Anterior cingulate cortex (tissue), 58 donors: ENCODE measurements at places on chromosomes 13 and 19.

DNA sequence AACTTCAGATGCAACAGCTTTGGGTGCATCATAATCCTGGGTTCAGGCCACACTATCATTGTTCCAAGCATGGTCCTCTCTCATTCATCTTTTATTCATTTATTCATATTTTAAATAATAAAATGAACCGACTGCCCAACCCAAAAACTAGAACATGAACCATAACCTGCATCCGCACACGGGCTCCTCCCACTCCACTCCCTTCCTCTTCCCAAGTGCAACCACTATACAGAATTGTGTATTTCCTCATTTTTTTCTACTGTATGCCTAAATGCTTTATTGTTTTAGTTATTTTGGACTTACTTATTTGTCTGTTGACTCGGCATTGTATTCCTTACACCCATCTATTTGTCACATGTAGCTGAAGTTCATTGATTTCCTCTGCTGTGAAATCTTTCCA, 30.7 kb upstream of the POMP start:
- no peak for DNase-seq

DNA sequence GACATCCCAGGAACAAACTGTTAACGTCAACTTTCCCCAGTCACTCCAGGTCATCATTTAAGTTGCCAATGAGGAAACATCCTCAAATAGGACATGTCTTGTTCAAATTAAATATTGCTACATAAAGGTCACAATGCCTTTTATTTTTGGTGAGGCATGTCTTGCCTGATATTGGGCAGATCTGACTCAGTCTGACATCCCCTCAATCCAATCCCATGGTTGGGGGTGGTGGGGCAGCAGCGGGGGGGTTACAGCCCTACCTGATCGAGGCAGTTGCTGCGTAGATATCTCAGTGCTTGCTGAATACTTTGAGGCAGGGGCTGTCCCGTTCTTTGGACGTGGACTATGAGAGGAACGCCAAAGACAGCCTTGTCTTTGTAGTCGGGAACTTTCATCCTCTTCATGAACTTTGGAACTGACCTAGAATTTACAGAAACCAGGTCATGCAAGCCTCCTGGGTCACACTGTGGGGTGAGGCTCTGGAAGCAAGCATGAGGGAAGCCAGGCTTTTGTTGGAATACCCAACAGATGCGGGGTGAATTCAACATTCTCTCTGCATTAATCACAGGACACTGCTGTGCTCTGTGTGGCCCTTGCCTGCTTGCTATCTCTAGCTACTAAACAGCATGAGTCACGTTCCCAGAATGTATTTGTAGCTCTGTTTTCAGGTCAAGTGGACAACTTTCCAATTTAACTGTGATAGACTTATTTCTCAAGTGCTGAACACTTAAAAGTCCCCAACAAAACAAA, 109.8 kb downstream of the KL start:
- no peak for DNase-seq

- DNase-seq: no peak
Measured at GRCh38 chr19:55690109-55690768, 15.2 kb downstream of the EPN1 start.

GRCh38 chr13:87172166-87172835, 498.9 kb upstream of the SLITRK5 start:
- no peak for DNase-seq

GRCh38 chr13:38141792-38142191, 207.9 kb upstream of the UFM1 start:
- no peak for DNase-seq

GRCh38 chr19:5503598-5503997, 48.4 kb downstream of the ZNRF4 start:
- DNase-seq: no peak

- no peak for DNase-seq
Measured at GRCh38 chr13:41670873-41671443, 213.6 kb downstream of the RGCC start.

- DNase-seq: no peak
Measured at GRCh38 chr19:1000095-1000494, at the start of gene GRIN3B. Gene GRIN3B (plus strand): TSS chr19:1000419. CDS start chr19:1000438, 19 bp downstream.

GRCh38 chr19:37964109-37964508, 57.1 kb downstream of the SIPA1L3 start:
- no peak for DNase-seq

- DNase-seq: no peak
Measured at GRCh38 chr19:54670576-54671357, 8.0 kb downstream of the LILRB4 start.

GRCh38 chr13:109180905-109181425, 551.6 kb downstream of the MYO16 start:
- DNase-seq: no peak

DNA sequence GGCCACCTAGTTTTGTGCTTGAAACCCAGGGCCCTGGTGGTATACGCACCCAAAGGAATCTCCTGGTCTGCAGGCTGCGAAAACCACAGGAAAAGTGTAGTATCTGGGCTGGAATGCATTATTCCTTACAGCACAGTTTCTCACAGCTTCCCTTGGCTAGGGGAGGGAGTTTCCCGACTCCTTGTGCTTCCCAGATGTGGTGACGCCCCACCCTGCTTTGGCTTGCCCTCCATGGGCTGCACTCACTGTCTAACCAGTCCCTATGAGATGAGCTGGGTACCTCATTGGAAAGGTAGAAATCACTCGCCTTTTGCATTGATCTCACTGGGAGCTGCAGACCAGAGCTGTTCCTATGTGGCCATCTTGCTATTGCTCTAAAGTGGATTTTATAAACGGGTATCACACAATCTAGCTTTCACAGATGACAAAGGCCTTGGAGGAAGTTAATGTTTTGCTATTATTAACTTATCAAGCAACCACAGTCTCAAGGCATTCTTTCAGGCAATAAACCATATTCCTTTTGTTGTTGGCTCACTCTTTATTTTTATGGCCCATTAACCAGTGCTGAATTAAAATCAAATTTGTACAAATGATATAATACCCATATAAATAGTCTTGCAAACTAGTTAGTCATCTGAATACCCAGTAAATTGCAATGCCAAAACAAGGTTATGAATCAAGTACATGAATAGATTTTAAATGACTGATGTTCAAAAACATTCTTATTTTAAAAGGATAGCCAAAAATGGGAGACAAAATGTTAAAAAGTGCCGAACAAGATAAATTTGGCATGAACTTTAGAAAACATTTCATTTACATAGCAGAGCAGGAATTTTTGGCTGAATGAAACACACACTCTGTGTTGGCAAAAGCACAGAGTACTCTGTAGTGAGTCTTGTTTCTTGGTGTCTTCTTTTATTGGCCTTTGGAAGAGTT, 475.4 kb upstream of the ARGLU1 start:
- DNase-seq: no peak
